ENCODE measurements at places on chromosomes 12 and 14.
A peak's percentile ranks its signal among the peaks of the same experiment; 100 is the strongest.

- DNase-seq: no peak
These were observed 63.0 kb downstream of the TMEM30B start for GRCh38 chr14:61218157-61218556.

DNA sequence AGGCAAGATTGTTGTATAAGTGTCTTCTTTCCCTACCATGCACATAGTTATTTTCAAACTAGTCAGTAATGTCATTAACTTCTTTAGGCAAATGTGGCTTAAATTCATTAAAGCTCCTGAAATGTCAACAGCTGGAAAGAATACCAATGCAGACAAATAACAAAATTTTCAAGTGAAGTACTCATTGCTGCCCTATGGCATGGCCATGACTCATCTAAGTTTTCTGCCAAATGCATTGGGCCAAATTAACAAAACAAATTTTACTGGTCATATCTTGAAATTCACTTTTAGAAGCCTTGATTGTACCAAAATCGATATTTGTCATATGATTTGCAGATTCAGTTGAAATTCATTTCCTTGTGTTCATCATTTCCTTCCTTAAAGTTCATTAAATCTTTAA, 915.9 kb downstream of the SLC6A15 start:
- no peak for DNase-seq

- no peak for DNase-seq
These were observed 71.3 kb downstream of the CHGA start for GRCh38 chr14:92994131-92994676.

DNA sequence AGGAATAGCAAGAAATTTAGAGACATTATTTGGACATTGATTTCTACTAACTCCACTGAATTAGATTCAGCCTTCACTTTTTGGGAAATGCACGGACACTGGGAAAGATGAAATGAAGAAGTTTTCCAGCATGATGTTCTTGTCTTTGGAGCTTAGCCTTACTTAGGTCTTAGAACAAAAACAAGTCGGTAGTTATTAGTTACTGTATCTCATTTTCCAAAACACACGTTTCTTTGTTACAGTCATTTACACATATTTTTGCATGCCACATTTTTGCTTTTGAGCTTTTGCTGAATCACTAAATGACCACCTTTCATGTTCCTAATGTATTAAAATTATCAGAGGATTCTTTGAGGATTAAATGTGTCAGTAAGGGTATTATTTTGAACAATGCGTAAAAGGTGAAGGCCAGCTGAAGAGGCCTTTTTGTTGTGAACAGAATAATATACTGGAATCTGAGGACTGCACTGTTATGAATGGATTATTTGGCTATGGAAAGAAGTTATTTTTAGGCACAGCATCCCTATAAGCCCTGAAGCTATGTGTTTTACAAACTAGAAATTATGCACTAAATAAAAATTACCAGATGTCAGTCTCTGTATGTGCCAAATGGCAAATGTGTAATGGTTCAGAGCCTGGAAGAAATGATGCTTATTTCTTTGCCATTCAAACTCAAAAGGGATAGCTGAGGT, 138.2 kb downstream of the SRGAP1 start:
- DNase-seq: no peak

- DNase-seq: peak; percentile 88
These were observed 42.0 kb upstream of the GPR68 start for GRCh38 chr14:91286530-91286937.

DNA sequence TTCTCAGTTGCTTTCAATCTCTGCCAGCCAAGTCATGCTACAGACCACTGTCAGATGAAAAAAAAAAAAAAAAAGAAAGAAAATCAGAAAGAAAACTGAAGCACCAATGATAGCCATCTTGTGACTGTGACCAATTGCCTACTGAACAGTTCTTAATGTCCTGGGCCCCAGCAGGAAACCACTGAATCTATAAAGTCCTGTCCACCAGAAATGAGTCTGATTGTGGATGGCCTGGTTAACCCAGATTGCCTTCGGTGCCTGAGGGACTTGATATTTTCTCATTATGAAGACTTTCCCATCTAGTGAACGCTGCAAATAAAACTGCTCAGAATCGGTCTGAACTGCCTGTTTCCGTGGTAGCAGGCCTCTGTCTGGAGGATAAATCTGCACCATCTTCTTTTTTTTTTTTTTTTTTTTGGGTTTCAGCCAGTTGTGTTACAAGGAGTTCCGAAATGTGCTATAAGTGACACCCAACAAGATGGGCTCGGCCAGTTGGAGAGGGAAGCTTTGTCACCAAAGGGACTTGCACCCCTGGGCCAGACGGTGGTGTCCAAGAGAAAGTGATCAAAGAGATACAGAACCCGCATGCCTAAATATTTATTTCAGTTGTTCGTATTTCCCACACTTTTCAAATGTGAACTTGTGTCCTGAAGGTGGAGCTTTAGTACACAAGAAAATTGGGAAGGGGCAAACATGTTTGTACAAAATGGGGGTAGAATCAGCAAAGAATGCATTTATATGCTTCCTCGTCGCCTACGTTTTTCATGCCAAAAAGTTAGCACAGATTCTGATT, 3.0 kb upstream of the PLXNC1 start:
- DNase-seq: peak; percentile 55

GRCh38 chr14:87233806-87234384, 759.1 kb downstream of the GALC start:
- no peak for DNase-seq

- DNase-seq: no peak
These were observed 8.9 kb upstream of the SPTLC2 start for GRCh38 chr14:77625360-77625759.

DNA sequence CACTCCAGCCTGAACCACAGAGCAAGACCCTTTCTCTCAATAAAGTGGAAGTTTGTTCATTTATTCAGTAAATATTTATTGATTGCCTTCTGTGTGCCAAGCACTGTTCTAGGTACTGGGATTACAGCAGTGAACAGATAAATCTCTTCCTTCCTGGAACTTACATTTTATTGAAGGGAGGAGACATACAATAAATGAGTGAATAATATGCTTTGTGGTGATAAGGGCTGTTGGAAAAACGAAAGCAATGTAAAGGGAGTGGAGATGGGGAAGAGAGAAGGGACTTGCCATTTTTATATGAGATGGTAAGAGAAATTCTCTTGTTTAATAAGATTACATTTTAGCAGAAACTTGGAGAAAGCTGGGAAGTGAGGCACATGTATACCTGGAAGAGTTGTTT, 1.6 kb downstream of the GSKIP start:
- DNase-seq: no peak

DNA sequence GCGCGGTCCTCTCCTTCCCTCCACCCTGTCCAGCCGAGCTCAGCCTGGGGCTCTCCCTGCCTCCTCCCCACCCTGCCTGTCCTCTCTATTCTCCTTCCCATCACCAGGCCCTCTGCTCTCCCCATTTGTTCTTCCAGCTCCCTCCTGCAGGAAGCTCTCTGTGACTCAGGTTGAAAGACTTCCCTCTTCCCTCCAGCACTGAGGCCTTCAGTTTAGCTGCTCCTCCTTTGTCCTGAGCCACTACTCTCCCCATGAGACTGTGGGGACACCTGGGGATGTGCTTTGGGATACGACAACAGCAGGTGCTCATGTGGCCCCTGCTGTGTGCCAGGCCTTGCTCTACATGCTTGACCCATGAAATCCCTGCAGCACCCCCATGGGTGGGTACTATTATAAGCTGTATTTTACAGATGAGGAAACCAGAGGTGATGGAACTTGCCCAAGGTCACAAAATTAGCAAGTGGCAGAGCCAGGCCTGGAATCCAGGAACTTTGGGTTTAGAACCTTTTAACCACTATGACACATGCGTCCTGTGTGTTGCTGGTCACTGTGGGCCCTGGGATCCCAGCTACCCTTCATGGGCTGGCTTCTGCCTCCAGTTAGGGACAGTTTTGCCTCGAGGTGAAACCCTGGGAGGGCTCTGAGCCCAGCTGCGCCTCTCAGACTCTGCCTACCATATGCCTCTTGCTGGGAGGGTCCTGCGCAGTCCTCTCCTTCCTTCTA, 5.5 kb downstream of the KRT80 start:
- DNase-seq: no peak

DNA sequence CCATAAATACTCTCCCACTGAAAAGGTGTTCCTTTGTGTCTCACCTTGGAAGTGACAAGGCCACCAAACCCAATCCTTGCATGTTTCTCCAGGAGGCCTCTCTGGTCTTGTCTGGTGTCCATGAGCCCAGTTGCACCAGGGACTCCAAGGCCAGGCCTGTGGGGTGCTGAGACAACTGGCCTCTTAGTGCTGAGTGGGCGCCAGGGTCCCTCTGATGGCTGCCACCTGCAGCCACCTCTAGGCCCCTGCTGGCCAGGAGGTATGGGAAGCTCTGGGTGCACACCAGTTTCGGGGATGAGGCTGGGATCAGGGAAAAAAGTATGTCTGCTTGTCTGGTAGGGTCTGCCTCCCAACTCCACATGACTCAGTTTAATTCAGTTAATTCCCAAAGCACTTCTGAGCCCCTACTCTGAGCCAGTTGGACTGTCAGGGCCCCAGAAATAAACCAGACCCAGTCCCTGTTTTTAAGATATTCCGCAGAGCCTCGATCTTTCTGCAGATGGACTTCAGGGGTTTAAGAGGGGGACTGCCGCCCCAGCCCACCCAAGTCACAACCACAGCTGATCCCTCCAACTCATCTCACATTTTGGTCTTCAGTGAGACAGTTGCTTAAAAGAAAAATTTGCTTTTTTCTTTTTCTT, 15.0 kb upstream of the FAM181A start:
- DNase-seq: no peak

DNA sequence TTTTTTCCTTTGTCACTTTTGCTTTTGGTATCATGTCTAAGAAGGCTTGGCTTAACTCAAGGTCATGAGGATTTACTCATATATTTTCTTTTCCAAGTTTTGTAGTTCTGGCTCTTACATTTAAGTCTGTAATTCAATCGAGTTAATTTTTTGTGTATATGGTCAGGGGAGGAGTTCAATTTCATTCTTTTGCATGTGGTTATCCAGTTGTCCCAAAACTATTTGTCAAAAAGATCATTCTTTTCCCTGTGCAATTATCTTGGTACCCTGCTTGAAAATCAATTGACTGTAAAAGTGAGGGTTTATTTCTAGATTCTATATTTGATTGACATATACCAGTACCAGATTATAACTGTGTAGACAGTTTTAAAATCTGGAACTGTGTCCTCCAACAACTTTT, 10.2 kb downstream of the USP15 start:
- DNase-seq: no peak

GRCh38 chr12:638953-639557, 24.2 kb downstream of the NINJ2 start:
- no peak for DNase-seq

- DNase-seq: no peak
These were observed 12.9 kb downstream of the ST8SIA1 start for GRCh38 chr12:22321638-22322037.

DNA sequence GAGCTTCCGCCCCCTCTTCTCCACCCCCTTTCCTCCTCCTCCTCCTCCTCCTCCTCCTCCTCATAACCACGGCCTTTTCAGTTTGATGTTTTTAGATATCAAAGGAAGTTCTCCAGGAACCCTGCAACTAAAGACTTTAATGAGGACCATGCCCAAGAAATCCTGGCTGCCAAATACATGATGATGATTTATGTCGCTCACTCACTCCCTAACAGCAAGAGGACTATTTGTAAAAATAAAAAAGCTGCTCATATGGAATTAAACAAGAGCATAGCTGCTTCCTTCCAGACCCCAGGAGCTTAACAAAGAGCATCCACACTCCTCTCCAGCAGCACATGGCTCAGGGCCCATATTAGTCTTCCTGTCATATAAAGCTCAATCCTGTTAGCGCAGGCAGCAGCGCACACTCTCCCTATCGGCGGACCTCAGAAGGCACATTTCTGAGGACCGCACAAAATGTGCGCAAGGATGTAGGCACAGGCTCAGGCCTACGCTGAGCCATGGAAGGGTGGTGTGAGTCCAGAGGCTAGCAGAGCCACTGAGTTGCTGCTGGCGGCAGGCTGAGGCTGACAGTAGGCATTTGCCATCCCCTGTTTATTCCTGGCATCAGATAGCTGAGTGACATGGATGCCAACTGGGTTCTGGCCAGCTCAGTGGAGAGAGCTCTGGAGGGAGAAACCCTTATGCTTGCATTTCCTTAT, 232.8 kb downstream of the MSRB3 start:
- no peak for DNase-seq

DNA sequence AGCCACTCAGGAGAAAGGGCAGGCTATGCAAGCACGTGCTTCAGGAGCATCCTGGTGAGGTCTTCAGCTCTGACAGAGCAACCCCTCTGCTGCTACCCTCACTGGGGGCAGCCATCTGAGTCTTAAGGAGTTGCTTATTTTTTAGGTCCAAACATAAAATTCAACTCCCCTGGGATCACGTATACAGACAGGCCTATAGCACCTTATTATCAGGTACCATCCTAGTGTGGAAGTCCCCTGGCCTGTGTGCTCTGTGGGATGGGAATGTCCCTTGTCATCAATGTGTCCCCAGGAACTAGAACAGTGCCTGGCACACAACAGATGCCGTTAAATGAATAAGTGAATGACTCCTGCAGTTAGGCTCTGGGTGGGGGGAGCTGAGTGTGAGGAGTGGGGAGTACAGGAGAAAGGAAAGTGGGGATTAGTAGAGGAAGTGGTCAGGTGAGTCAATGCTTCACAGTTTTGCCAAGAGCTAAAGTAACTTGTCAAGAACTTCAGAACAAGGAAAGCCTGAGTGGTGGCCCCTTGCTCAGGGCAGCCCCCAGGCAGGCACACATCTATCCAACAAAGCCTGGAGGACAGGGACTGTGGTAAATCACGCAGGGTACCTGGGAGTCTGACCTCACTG, 33.5 kb downstream of the DAD1 start:
- DNase-seq: no peak

DNA sequence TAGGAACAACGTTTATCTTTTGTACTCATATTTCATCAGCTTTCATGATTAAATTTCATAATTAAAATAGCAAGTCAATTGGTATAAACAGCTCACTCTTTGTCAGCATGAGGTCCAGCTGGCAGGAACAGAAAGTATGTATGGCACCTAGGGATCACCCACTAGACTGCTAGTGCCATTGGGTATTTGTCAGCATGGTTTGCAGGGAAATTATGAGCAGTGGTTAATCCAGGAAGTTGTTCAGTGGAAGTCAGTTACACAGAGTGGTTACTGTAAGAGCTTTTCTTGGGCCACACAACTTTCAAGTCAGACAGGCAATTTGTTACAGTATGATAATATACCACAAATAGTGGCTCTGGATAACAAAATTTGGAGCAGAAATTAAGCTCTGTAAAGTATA, 340.3 kb upstream of the RGS6 start:
- peak; percentile 10 for DNase-seq

DNA sequence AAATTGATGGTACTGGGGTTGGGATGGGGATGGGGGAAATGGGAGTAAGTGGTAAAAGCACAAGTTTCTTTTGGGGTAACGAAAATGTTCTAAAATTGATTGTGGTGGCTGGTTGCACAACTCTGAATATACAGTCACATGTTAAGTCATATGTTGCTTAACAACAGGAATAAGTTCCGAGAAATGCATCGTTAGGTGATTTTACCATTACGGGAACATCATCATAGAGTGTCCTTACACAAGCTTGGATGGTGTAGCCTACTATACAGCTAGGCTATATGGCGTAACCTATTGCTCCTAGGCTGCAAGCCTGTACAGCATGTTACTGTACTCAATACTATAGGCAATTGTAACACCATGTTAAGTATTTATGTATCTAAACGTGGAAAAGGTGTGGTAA, 31.0 kb downstream of the ITGA7 start:
- DNase-seq: no peak
